Endothelial cell of umbilical vein (primary cell): ENCODE measurements at places on chromosomes 5 and 9. TPM values are rescaled to one million over a fixed set of nuclear protein-coding genes. Genes with fewer than 3 reads are reported as not detected.

GRCh38 chr5:154967421-154968024 is 26.6 kb downstream of the MRPL22 start:
- H3K36me3 ChIP-seq: no peaks in the 10 kb centered on the region
- H3K27ac ChIP-seq: peak overlapping the region; percentile 87
- peak; percentile 73 for DNase-seq
- peaks cover 58% of the 10 kb centered on the region for H3K4me1 ChIP-seq

- H3K27me3 ChIP-seq: no peaks in the 10 kb centered on the region
- H3K4me1 ChIP-seq: no peaks in the 10 kb centered on the region
- no peak for DNase-seq
- H3K27ac ChIP-seq: no peak overlapping the region
Observed at GRCh38 chr5:32383065-32383464, 61.5 kb downstream of the ZFR start.

The CNOT8 gene
- 53.7 and 57.0 TPM in 2 replicates for total RNA-seq

The IFNA16 gene
- not detected in 2 replicates for total RNA-seq

DNA sequence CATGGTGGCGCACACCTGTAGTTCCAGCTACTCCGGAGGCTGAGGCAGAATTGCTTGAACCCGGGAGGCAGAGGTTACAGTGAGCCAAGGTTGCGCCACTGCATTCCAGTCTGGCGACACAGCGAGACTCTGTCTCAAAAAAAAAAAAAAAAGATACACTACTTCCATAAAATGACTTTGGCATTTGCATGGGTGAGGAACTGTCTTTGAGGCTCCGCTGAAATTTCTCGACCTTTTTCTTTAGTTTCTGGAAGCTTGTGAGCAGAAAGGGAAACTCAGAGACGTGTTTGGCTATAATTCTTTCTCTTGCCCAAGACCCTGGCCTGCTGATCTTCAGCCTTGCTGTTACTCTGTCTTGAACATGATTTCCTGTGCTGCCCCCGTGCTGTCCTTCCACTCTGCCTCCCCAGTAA is 37.3 kb downstream of the SPIN1 start:
- no peak overlapping the region for H3K27ac ChIP-seq
- no peak for DNase-seq
- H3K27me3 ChIP-seq: no peaks in the 10 kb centered on the region
- no peak overlapping the region for H3K4me3 ChIP-seq

The GARIN3 gene
- total RNA-seq: not detected in 2 replicates

The SLC22A4 gene
- 4.9 and 5.4 TPM in 2 replicates for total RNA-seq

The POLE3 gene
- total RNA-seq: 53.8 and 54.3 TPM in 2 replicates

DNA sequence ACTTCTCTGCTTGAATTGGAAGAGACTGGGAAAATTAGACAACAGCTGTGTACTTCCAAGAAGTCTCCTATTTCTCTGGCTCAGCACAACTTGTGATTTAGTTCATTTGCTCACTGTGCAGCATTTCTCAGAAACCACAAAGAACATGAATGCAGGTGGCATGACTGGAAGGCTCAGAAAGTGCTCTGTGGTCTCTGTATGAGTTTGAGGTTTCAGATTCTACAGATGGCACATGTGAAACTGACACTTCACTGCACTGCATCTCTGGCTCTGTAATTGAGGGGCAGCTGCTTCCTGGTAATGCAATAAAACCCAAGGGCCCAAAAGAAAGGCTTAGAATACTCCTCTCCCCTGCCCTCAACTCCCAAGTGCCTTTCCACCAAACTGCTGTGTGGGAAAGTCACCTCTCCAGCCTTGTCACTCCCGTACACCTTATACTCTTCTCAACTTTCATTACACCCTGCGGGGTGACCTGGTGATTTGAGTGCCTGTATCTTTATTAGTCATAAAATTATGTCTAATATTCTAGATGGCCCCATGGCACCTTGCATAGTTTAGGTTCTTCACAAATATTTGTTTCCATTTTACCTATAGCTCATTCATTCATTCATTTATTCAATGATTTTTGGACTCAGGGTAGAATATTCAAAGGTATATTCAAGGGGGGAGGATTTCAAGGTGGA is 82.5 kb downstream of the ESM1 start:
- peaks cover 15% of the 10 kb centered on the region for H3K4me1 ChIP-seq

DNA sequence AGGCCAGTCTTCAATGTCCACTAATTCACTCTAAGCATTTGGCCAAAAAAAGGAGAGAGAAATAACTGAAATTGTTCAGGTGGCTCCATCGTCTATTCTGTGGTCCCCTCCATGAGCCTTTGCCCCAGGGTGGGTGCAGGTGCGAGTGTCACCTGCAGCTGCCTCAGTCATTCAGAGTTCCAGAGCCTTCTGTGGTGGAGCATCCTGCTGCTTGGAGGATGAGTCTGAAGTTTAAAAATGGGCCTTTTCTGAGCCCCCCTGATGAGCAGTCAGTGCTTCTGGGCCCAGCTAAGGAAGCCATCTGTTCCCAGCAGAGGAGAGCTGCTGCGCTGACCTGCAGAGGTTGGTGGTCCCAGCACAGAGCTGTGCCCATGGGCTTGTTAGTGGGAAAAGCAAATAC is 48.2 kb downstream of the NDST1 start:
- H3K27me3 ChIP-seq: no peaks in the 10 kb centered on the region
- no peak overlapping the region for H3K27ac ChIP-seq
- H3K36me3 ChIP-seq: peaks cover 27% of the 10 kb centered on the region
- no peak for DNase-seq
- H3K4me3 ChIP-seq: no peak overlapping the region
- no peaks in the 10 kb centered on the region for H3K4me1 ChIP-seq

The NTNG2 gene
- total RNA-seq: 0.88 TPM in 1 of 2 replicates, not detected in the other

GRCh38 chr9:18421391-18421790 is 52.6 kb upstream of the ADAMTSL1 start:
- DNase-seq: no peak
- no peak overlapping the region for H3K27ac ChIP-seq
- H3K4me3 ChIP-seq: no peak overlapping the region
- no peaks in the 10 kb centered on the region for H3K36me3 ChIP-seq
- no peaks in the 10 kb centered on the region for H3K4me1 ChIP-seq
- H3K27me3 ChIP-seq: no peaks in the 10 kb centered on the region

The SLC36A2 gene
- not detected in 2 replicates for total RNA-seq
